CD4-positive, CD25-positive, alpha-beta regulatory T cell (primary cell): ENCODE measurements at places on chromosomes 1 and 21.

GRCh38 chr1:165445388-165445787 lies 462 bp upstream of the RXRG start:
- no peak for DNase-seq
- H3K27me3 ChIP-seq: peaks cover 66% of the 10 kb centered on the region
- H3K4me3 ChIP-seq: no peak overlapping the region
- H3K27ac ChIP-seq: no peak overlapping the region
- no peaks in the 10 kb centered on the region for H3K36me3 ChIP-seq

GRCh38 chr1:233565313-233565712 lies 48.6 kb upstream of the KCNK1 start:
- no peaks in the 10 kb centered on the region for H3K36me3 ChIP-seq
- no peak for DNase-seq
- no peak overlapping the region for H3K4me3 ChIP-seq
- no peaks in the 10 kb centered on the region for H3K4me1 ChIP-seq

DNA sequence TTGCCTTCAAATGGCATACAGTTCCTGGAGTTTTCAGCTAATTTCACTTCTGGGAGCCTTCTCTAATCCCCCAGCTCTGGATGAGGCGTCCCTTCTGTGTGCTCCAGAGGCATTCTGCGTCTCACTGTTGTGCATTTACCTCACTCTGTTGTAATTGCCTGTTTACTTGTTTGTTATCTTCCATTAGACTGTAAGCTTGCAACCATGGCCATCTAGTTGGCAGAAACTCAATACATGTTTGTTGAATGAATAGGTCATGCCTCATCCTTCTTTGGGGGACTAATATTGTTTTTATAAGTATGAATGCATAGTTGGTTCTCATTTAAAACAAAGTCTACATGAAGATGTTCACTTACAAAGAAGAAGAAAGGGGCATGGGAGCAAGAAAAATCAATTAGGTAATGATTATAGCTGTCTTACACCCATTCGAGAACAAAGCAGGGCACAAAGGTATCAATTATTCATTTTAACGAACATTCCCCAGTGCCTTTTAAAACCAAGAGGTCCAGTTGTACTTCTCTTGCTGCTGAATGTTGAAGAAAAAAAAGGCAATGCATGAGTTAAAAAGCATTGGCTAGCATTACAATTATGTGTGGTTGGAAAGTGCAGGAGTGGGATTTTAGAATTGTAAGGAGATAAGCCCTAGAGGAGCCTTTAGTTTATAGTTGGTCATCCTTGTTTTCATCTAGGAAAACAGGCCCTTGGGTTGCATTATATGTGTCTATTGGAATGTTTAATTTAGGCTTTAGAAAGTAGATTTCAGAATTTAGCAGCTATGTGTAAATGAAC lies 6.0 kb downstream of the RGL1 start:
- no peak overlapping the region for H3K27ac ChIP-seq
- DNase-seq: no peak
- no peak overlapping the region for H3K4me3 ChIP-seq
- H3K27me3 ChIP-seq: peaks cover 2% of the 10 kb centered on the region
- H3K4me1 ChIP-seq: no peaks in the 10 kb centered on the region

DNA sequence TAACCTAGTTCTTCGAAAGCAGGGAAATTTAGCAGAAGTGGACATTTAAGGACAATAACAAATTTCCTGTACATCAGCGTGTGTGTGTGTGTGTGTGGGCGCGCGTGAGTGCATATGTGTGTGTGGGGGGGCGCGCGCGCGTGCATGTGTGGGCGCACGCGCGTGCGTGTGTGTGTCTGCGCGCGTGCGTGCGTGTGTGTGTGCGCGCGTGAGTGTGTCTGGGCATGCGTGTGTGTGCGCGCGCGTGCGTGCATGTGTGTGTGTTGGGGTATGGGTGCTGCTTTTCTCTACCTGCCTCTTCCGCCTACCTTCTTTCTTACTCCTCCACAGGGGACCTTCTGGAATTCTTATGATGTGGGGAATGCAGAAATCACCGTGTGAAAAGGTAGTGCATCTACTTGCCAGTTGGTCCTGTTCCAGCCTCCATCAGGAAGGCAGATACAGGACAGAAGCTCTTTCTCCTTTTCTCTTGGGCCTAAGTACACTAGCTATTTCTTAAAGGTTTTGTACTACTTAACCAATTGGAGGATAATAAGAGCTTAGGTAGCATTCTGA lies 165.4 kb upstream of the KCNK2 start:
- no peaks in the 10 kb centered on the region for H3K36me3 ChIP-seq
- H3K4me1 ChIP-seq: no peaks in the 10 kb centered on the region
- H3K4me3 ChIP-seq: no peak overlapping the region
- no peak for DNase-seq

DNA sequence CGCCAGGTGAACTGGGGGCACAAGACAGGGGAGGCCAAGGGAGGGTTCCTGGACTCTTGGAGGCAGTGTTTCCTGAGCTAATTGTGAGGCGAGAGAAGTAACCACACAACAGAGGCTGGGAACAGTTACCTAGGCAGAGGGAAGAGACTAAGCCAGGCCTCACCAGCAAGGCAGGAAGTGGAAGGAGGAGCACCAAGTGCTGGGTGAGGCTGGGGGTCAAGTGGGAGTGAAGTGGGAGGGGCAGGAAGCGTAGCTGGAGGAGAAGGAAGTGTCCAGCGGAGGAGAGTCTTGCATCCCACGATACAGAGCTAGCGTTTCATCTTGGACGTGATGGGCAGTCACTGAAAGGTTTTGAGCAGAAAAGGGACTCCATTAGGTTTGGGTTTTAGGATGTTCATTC lies 48.3 kb upstream of the CAPZB start:
- H3K27ac ChIP-seq: no peak overlapping the region
- no peaks in the 10 kb centered on the region for H3K36me3 ChIP-seq
- no peaks in the 10 kb centered on the region for H3K27me3 ChIP-seq
- DNase-seq: no peak
- no peaks in the 10 kb centered on the region for H3K4me1 ChIP-seq

- H3K27ac ChIP-seq: peak overlapping the region; percentile 55
- DNase-seq: no peak
- H3K4me1 ChIP-seq: peaks cover 56% of the 10 kb centered on the region
- no peaks in the 10 kb centered on the region for H3K27me3 ChIP-seq
- no peak overlapping the region for H3K4me3 ChIP-seq
Measured at GRCh38 chr1:186307445-186307844, 67.6 kb downstream of the TPR start.

DNA sequence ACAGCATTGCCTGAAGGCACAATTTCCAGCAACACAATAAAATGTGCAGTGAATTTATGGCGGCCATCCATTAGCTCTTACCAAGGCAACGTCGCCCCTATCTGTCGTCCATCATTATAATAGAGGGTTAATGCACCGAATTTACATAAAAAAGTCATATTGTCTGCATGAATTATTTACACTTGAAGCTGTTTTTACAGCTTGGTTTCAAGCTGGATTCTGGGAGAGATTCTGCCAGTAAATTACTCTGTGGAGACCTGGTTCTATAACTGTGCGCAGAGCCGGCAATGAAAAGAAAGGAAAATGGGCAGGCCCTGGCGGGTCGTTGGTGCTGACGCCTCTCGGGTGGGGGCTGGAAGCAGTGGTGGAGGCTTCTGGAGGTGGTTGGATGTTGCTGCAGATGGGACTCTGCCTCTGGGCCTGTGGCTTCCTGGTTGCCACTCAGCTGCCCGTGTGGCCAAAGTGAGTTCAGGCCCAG lies 48.9 kb upstream of the POU3F1 start:
- H3K4me3 ChIP-seq: no peak overlapping the region
- no peaks in the 10 kb centered on the region for H3K4me1 ChIP-seq
- no peak overlapping the region for H3K27ac ChIP-seq

DNA sequence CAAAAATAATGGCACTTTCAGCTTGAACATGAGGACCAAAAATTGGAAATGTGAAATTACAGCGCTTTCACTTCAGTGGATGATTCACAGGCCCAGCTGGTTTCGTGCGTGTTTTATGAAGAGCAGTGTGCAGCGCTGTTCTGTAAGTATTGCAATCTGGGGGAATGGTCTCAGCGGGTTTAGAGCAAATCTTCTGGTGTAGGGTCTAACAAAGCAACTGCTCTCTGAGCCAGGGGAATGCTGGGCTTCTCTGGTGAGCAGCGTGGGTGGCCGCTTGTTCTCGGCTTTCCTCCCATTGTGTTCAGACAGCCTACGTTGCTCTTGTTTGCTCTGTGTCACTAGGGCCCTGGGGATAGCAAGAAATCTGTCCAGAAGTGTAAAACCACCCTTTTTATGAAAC lies 42.4 kb upstream of the GADD45A start:
- no peaks in the 10 kb centered on the region for H3K36me3 ChIP-seq
- no peaks in the 10 kb centered on the region for H3K4me1 ChIP-seq
- no peak overlapping the region for H3K27ac ChIP-seq
- no peak overlapping the region for H3K4me3 ChIP-seq
- H3K27me3 ChIP-seq: no peaks in the 10 kb centered on the region

- no peak overlapping the region for H3K4me3 ChIP-seq
- peaks cover 8% of the 10 kb centered on the region for H3K4me1 ChIP-seq
- no peak overlapping the region for H3K27ac ChIP-seq
- H3K36me3 ChIP-seq: no peaks in the 10 kb centered on the region
Measured at GRCh38 chr1:1422465-1423244, 1.6 kb upstream of the ANKRD65 start.

GRCh38 chr1:200866521-200866920 lies 6.3 kb upstream of the GPR25 start:
- no peaks in the 10 kb centered on the region for H3K27me3 ChIP-seq
- H3K27ac ChIP-seq: peak overlapping the region; percentile 41
- H3K4me3 ChIP-seq: no peak overlapping the region
- no peaks in the 10 kb centered on the region for H3K36me3 ChIP-seq
- H3K4me1 ChIP-seq: peaks cover 55% of the 10 kb centered on the region
- no peak for DNase-seq

DNA sequence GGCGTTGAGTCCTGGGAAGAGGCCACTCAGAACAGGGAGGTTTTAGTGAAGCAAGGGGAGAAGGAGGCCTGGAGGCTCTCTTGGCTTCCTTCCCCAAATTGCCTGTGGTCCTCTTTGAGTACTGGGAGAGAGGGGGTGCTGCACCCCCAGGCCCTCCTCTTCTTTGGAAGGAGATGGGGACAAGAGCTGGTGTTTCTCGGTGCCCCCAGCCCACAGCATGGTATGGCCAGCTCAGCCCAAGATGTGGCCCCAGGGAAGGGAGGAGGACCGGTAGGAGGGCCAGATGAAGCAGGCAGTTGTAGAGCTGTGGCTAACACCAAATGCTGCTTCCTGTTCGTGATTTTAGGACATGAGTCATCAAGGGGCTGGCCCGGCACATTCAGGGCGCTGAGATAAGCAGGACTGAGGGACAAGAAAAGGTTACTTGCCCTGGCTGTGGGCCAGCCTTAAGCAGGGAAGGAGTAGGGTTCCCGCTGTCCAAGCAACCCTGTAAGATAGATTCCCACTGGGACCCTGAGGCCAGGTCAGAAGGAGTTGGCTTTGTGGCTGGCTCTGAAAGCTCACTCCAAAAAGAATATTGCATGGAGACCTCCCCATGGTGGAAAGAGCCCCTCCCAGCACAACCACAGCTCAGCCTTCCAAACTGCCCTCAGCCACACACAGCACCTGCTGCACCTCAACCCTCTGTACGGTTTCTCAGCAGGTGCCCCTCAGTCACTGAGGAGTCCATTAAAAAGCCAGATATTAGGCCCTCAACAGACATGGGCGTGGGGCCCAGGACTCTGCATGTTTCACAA lies 4.9 kb upstream of the TNFRSF1B start:
- no peaks in the 10 kb centered on the region for H3K27me3 ChIP-seq
- peak; percentile 95 for DNase-seq
- peak overlapping the region; percentile 91 for H3K27ac ChIP-seq
- H3K4me1 ChIP-seq: peaks cover 94% of the 10 kb centered on the region
- H3K4me3 ChIP-seq: peak overlapping the region; percentile 53
- H3K36me3 ChIP-seq: no peaks in the 10 kb centered on the region

- DNase-seq: no peak
- no peaks in the 10 kb centered on the region for H3K27me3 ChIP-seq
- peaks cover 23% of the 10 kb centered on the region for H3K4me1 ChIP-seq
- H3K4me3 ChIP-seq: peak overlapping the region; percentile 76
- peak overlapping the region; percentile 66 for H3K27ac ChIP-seq
- peaks cover 4% of the 10 kb centered on the region for H3K36me3 ChIP-seq
Measured at GRCh38 chr1:67684526-67685066, 405 bp upstream of the GADD45A start.

GRCh38 chr1:15346346-15347030 lies 63.2 kb upstream of the EFHD2 start:
- H3K4me3 ChIP-seq: no peak overlapping the region
- H3K36me3 ChIP-seq: no peaks in the 10 kb centered on the region
- H3K27me3 ChIP-seq: no peaks in the 10 kb centered on the region
- peak overlapping the region; percentile 60 for H3K27ac ChIP-seq

DNA sequence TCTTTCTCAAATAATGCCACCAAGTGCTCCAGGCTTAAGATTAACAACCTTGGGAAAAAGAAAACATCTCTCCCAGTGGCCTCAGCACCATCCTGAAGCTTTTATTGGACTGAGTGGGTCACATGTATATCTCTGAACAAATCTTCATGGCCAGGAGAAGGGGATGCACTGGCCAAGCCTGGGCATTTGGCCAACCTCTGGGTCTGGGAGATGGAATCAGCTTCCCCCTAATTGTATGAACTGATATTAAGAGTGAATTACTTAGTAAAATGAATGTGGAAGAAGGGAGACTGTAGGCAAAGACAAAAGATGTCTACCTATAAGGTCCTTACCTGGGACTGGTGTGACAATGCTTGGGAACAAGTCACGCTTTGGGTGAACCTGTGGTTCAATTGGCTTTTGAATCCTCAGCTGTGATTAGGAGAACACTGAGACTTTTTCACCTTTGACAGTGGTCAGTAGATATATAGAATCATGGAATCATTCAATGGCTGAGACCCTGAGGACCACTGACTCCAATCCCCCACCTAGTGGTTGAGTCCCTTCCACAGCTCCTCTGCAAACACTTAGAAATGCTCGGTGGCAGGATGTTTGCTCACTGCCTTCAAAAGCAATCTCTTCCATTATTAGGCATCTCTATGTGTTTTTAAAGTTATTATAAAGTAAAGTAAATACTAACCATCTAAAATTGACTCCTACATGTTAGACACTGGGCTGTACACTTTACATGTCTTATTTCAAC lies 102.6 kb upstream of the ATP1A1 start:
- no peaks in the 10 kb centered on the region for H3K36me3 ChIP-seq
- no peak overlapping the region for H3K27ac ChIP-seq
- H3K27me3 ChIP-seq: no peaks in the 10 kb centered on the region
- no peak overlapping the region for H3K4me3 ChIP-seq
- H3K4me1 ChIP-seq: no peaks in the 10 kb centered on the region

- H3K27me3 ChIP-seq: peaks cover 11% of the 10 kb centered on the region
- no peak for DNase-seq
- H3K4me3 ChIP-seq: peak overlapping the region; percentile 98
- H3K27ac ChIP-seq: peak overlapping the region; percentile 94
- H3K36me3 ChIP-seq: peaks cover 29% of the 10 kb centered on the region
Measured at GRCh38 chr1:71080230-71080738, 551 bp downstream of the ZRANB2 start.

GRCh38 chr1:34405266-34405959 lies 228.7 kb downstream of the C1orf94 start:
- no peaks in the 10 kb centered on the region for H3K4me1 ChIP-seq
- no peak for DNase-seq
- H3K27me3 ChIP-seq: no peaks in the 10 kb centered on the region
- H3K4me3 ChIP-seq: no peak overlapping the region

GRCh38 chr1:178885869-178886268 lies 15.0 kb upstream of the ANGPTL1 start:
- H3K4me1 ChIP-seq: no peaks in the 10 kb centered on the region
- no peak overlapping the region for H3K27ac ChIP-seq
- H3K4me3 ChIP-seq: no peak overlapping the region
- no peaks in the 10 kb centered on the region for H3K27me3 ChIP-seq
